ENCODE measurements at places on chromosomes 5 and 9.

DNA sequence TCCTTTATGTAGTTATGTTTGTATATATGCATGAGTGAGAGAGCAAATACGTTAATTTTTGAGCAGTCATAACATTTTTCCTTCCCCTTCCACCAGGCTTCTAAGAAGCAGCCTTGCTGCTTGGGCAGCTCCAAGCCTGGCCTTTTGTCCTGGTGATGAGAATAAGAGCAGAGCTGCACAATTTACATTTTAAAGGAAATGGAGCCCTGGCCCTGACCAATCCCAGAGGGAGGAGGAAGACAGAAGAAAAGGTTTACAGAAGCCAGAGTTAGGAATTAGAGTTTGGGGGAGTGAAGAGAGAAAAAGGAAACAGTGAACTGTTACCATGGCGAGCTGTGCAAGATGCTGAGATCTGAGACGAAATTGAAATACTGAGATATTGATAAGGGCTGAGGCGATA lies 25.3 kb upstream of the EFNA5 start:
- DNase-seq: no peak

- peak; percentile 73 for DNase-seq
Measured at GRCh38 chr9:5557606-5558587, 47.6 kb downstream of the PDCD1LG2 start.

- no peak for DNase-seq
Measured at GRCh38 chr9:93622691-93623090, 46.3 kb downstream of the PHF2 start.

DNA sequence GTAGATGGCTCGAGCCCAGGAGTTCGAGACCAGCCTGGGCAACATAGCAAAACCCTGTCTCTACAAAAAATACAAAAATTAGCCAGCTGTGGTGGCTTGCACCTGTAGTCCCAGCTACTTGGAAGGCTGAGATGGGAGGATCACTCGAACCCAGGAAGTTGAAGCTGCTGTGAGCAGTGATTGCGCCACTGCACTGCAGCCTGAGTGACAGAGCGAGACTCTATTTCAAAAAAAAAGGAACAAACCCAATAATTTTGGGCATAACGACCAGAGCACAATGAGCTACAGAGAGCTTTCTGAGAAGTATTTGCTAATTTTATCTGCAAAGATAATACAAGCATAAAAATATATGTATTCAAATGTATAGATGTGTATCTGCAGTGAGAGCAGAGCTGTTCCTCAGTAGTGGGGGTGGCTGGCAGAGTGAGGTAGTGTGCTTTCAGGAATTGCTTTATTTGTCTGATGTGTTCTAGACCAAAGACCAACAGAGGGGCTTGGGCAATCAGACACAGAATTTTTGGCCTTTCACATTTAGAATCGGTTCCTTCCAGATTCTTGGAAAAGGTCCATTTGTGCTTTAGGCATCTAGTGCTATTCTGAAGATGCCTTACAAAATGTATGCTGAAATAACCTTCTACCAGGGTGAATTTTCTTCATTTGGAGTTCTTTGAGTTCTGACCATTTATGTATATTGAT lies 5.2 kb downstream of the DOCK8 start:
- no peak for DNase-seq

DNA sequence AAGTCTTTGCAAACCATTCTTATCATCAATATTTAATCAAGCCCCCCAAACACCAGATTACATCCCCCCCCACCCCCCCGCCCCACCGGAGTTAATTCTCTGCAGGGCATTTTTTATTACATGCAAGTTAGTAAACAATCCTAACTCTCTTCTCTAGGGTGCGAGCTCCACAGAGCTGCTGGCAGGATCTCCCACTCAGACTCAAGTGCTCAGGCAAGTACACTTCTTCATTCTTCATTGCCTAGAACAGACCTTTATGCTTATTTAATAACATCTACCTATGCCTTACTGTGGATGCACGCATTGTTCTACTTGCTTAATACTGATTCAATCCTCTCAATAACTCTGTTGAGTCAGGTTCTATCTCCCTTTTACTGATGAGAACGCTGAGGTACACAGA lies 9.9 kb downstream of the SAXO1 start:
- DNase-seq: no peak

DNA sequence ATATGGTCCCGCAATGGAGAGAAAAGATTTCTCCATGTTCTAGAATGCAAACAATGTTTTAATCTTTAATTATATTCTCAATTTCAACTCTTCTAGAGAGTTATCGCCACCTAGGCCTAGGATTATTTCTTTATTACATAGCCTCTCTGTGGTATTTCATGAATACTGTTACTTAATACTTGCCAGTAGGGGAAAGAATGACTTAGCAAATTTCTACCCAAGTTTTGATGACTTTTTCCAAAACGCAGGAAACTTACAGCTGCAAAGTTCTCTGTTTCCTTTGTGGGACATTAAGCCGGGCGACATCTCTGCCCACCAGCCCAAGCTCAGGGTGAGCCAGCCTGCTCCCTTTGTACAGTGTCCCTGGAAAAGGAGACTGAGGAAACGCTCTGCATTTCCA lies 73.8 kb downstream of the MED27 start:
- no peak for DNase-seq

Data from CD4-positive, alpha-beta T cell treated with Interleukin-15 for 4 hours (primary cell).